Peyer's patch (tissue), 4 donors: ENCODE measurements at places on chromosomes 5 and 9. TPM values are rescaled to one million over a fixed set of nuclear protein-coding genes. Genes with fewer than 3 reads are reported as not detected.

The MOB3B gene
- 65.7 TPM for total RNA-seq

The C9 gene
- not detected for total RNA-seq

The DDX4 gene
- total RNA-seq: not detected

The SPOCK1 gene
- 4.2 TPM for total RNA-seq

The CTSL gene
- total RNA-seq: 23.5 TPM

The ANKDD1B gene
- total RNA-seq: 3.2 TPM

The MELK gene
- 3.2 TPM for total RNA-seq

The TUSC1 gene
- total RNA-seq: 16.1 TPM

The MYORG gene
- total RNA-seq: 90.4 TPM

The BTNL9 gene
- 5.3 TPM for total RNA-seq

The CARD6 gene
- 4.1 TPM for total RNA-seq

The ENTR1 gene
- 193 TPM for total RNA-seq

The SEMA5A gene
- 18.9 TPM for total RNA-seq

The CER1 gene
- 7.6 TPM for total RNA-seq

The FCN1 gene
- not detected for total RNA-seq

The SPATA31E1 gene
- total RNA-seq: not detected

The FOXD1 gene
- 1.7 TPM for total RNA-seq

The PCDHGB2 gene
- 1.7 TPM for total RNA-seq
